ENCODE measurements at places on chromosomes 1 and 21. TPM values are rescaled to one million over a fixed set of nuclear protein-coding genes. Genes with fewer than 3 reads are reported as not detected.

HPCAL4 gene
- total RNA-seq: under 0.01 TPM

FCRL4 gene
- total RNA-seq: not detected

LAMC2 gene
- total RNA-seq: 74.6 TPM

CR1L gene
- total RNA-seq: not detected
